ENCODE measurements at places on chromosomes 2 and 18.

DNA sequence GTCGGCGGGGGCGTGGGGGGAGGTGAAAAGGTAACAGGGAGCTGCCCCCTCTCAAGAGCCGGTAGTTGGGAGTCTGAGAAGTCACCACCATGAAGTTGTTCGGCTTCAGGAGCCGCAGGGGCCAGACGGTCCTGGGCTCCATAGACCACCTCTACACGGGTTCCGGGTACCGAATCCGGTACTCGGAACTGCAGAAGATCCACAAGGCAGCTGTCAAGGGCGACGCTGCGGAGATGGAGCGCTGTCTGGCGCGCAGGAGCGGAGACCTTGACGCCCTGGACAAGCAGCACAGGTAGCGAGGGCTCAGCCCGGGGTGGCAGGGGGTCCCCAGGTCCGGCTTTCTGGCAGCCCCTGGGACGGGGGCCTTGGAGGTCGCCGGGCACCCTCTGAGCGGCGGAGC is 47.1 kb upstream of the ZNF519 start:
- no peak for DNase-seq

DNA sequence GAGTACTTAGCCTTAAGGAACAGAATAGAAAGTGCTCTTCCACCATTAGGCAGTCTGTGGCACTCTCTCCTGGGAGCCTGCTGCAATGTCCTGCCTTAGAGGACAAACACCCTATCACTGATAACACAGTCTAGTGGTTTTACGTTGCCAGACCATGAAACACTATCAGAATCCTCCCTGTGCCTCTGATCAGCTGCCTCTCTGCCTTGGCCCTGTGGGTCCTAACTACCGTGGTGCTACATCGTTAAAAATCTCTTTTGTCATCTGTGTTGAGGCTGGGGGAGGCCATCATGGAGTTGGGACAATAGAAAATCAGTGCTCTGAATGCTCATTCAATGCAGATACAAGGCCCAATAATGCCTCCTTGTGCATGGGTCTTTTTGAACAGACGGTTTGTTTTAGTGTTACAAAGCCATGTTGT is 11.9 kb upstream of the APCDD1 start:
- DNase-seq: no peak

DNA sequence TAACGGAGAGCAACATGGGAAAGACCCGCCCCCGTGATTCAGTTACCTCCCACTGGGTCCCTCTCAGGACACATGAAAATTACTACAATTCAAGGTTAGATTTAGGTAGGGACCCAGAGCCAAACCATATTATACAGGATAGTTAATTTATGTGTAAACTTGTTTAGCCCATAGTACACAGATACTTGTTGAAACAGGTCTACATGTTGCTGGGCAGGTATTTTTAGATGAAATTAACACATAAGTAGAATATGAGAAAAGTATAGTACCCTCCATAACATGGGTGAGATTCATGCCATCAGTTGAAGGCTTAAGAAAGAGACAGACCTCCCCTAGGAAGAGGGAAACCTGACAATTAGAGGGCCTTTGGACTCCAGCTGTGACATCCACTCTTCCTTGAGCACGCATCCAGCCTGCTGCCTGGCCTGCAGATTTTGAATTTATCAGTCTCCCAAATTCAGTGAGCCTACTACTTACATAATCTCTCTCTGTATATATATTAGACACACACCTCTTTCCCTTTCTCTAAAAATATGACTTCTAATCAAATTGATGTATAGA is 463.5 kb upstream of the NETO1 start:
- DNase-seq: no peak

DNA sequence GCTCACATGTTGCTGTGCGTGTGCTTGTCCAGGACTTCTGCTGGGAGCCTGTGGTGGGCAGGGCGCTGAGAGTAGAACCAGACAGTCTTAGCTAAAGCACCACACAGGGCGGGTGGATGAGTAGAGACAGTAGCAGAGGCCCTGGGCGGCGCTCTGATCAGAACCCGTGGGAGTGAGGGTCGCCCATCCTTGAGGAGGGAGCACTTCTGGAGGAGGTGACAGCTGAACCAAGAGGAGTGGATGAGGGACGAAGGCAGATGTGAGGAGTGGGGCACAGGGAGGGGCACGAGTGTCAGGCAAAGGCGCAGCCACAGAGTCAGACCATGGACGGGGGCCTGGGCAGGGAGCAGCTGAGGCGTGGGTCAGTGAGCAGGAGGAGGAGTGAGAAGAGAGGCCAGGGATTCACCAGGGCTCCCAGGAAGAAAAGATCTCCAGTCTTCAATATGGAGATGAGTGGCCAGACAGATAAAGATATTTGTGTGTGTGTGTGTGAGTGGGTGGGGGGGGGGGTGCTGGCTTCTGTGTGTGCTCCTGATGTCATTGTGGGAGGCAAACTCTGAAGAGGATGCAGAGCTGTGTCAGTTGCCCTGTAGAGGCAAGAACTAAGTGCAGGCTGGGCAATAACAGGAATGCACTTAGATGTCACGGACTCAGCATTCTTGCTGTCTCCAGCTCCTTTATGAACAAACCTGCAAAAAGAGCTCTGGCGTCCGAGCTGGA is 79.6 kb downstream of the TPO start:
- no peak for DNase-seq

DNA sequence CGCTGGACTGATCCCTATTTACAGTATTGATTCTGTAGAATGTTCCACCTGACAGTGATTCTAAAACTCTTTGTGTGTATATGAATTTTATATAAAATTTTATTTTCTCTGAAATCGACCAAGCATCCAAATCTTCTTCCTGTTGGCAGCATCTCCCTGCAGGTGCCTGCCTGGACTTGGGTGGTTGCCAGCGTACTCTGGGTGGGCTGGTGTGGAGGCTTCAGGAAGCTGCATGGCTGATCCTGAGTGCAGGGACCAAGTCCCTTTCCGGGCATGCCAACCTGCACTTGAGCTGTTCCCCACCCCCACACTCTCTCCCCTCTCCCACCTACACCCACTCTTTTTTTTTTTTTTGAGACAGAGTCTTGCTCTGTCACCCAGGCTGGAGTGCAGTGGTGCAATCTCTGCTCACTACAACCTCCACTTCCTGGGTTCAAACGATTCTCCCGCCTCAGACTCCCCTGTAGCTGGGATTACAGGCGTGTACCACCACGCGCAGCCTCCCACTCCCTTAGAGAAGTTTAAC is 53.2 kb upstream of the ALKAL2 start:
- no peak for DNase-seq

DNA sequence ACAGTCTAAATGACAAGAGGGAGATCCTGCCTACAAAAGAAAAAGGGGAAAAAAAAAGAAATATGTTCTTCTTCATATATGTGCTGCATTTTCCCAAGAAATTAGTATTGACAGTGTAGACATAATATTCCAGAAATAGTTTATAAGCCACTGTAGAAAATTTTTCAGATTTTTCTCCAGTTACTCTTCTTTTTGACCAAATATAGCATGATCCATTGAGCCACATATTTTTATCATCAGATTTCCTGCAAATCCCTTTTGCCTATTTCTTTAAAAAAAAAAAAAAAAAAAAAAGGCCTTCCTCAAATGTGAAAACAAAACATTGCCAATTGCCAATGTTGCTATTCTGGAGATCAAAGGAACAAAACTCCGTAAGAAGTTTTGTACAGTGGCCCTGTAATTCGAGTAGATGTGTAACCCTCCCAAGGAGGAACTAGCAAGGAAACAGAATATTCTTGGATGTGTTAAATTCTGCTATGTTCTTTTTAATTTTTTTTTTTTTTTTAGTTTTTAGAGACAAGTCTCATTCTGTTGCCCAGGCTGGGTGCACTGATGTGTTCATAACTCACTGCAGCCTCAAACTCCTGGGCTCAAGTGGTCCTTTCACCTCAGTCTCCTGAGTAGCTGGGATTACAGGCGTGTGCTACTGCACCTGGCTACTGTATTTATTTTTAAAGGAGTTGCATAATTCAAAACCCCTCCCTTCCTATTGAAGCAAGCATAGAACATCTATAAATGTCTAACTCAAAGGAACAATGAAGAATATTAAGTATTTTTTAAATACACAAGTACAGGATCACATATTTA is 12.5 kb upstream of the CABYR start:
- no peak for DNase-seq

DNA sequence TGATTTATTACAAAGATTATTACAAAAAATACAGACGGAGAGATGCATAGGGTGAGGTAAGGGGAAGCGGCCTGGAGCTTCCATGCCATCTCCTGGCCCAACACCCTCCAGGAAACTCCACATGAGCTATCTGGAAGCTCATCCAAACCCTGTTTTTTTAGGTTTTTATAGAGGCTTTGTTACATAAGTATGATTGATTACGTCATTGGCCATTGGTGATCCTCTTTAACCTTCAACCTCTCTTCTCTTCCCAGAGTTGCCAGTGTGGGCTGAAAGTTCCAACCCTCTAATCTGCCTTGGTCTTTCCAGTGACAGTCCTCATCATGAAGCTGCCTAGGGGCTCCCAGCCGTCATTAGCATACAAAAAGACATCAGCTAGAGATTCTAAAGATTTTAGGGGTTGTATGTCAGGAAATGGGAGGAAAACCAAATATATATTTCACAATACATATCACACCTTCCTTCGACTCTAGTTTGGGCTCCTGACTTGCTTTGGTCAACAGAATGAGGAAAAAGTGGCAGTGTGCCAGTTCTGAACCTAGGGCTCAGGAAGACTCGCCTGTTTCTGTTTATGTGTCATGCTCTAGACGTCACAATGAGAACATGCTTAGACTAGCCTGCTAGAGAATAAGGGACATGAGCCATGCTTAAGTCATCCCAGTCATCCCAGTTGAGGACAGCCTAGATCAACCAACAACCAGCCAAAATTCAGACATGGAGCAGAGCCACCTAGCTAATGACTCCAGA is 54.1 kb downstream of the ETAA1 start:
- DNase-seq: no peak

GRCh38 chr18:48153613-48154481 is 223.4 kb upstream of the SMAD2 start:
- DNase-seq: no peak

DNA sequence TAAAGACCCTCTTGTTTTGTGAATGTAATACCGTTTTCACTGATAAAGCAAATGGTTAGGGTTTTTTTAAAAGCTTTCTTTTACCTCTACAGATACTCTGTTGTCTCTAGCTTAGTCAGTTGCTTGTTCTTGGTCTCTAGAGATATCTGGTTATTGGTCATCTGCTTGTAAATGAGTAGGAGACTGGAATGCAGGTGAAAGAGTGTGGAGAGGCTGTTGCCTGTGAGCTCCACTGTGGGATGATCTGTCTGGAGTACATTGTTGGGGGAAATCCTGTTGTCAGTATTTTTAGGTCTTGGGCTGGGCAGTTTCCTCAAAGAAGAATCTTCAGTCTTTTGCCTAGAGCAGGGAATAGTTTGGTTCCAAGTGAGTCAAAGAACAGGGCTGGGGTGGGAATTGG is 67.7 kb downstream of the SMCHD1 start:
- DNase-seq: no peak

DNA sequence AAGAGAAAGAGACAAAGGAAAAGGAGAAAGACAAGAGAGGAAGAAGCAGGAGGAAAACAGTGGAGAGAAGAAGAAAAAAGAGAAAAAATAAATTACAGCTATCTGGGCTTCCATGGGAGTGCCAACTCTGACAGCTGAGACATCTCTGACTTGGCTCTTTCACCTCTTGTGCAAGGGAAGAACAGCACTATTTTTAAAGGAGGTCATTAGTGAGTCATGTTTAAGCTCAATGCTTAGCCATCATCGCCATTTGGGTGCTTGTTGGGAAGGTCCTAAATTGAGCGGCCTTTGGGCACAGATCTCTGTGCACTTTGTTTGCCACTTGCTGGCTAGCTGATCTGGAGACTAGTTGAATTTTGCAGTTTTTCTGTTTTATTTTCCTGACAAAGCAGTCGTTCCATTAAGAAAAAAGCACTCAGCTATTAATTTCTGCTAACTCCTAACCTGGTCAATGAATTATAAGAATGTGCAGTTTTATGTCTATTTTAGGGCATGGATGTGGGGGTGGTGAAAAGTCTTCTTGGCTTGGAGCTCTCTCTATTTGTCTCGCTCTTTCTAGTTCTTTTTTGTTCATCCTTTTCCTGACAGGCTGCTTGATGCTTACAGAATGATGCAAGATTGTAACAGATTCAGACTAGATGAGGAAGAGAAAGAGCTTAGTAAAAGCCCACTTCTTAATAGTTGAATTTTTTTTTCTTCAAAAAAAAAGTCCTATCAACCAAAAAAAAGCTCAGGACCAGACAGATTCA is 231.5 kb downstream of the SLC8A1 start:
- no peak for DNase-seq

- no peak for DNase-seq
Observed at GRCh38 chr2:183010112-183010511, 28.1 kb downstream of the NCKAP1 start.

GRCh38 chr18:44681076-44681970 is 635 bp downstream of the SETBP1 start:
- DNase-seq: no peak

DNA sequence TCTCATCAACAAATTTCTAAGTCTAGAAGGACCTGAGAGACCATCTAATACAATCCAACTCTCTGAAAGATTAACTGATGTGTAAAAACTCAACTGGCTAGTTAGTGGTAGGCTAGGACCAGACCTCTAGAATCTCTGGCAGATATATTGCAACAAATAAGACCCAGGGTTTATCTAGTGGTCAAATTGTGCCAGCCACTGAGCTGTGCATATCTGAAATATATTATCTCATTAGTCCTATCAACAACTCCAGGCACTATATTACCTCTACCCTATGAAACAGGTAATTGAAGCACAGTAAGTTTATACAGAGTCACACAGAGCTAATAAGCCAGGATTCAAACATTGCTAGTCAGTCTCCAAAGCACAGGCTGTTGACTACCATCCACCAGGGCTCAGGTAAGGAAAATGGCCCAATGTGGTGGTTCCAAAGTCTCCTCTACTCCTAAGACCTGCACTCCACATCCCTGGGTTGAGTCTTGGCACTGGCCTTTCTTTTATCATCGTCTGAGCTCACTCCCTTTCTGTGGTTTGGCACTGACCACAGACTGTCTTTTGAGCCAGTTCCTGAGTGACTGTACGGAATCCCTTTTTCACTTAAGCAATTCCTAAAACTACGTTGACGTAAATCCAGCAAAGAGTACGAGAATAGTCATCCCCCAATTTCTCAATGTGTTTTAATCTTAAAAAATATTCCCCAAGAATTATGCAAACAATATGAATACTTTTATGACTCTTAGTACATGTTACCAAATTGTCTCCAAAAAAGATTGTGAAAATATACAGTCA is 11.9 kb upstream of the PID1 start:
- DNase-seq: no peak

GRCh38 chr2:131126436-131126835 is 21.3 kb downstream of the PLEKHB2 start:
- no peak for DNase-seq

- no peak for DNase-seq
Observed at GRCh38 chr18:8983195-8983594, 119.3 kb upstream of the NDUFV2 start.

All from stimulated activated CD4-positive, alpha-beta T cell treated with anti-CD3 and anti-CD28 coated beads, Interleukin-15, amount 100 ng/mL, for 1 hour (primary cell).